ENCODE measurements at places on chromosomes 12 and 14. TPM values are rescaled to one million over a fixed set of nuclear protein-coding genes. Genes with fewer than 3 reads are reported as not detected.

GRCh38 chr12:56260921-56261320 is 2.7 kb upstream of the ANKRD52 start:
- peaks cover 6% of the 10 kb centered on the region for H3K4me1 ChIP-seq
- no peak overlapping the region for H3K27ac ChIP-seq
- DNase-seq = no peak

DNA sequence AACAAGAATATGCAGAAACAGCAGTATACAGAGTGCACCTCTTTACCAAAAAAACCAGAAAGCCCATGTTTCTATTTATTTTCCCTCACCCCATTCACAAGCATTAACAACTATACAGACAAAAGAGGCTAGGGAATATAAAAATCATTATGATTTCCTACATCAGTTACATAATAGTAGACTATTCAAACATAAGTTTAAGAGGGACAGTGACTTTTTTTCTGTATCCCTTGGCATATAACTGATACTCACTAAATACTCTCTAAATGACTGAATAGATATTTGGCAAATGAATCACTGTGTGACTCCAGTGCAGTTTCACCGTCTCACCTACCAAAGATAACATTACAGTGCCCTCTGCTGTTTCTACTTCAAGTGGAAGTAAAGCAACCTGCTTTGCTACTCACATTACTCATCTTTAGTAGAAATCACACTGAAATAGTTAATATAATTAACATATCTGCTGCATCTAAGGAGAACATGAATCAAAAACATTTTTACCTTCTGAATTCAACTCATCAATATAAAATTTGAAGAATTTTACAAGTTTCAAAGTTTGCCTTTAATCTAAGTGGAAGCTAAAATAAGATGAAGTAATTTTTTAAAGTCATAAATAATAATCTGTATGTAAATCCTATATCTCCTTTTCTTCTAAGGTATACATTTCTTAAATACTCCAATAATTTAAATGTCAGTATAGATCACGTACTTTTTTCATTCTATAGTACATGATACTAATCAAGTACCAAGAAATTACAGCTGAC is 103.8 kb downstream of the OSBPL8 start:
- H3K27me3 ChIP-seq = no peaks in the 10 kb centered on the region
- no peaks in the 10 kb centered on the region for H3K4me1 ChIP-seq
- H3K27ac ChIP-seq = no peak overlapping the region
- H3K36me3 ChIP-seq = no peaks in the 10 kb centered on the region
- DNase-seq = peak; percentile 14
- H3K4me3 ChIP-seq = no peak overlapping the region

The OR6C1 gene
- total RNA-seq = not detected

The KLRC1 gene
- total RNA-seq = not detected

DNA sequence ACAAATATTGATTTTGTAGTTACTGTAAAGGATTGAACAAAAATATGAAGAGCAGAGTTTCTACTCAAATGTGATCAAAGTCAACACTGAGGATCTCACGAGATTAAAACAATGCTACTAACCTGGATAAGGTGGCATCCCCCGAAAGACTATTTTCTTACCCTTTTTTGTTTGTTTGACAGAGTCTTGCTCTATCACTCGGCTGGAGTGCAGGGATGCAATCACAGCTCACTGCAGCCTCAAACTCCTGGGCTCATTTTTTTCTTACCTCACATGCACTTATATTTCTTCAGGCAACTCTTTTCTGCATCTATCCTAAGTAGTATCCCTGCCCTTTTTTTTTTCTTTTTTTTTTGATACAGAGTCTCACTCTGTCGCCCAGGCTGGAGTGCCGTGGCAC is 109.2 kb downstream of the VEZT start:
- H3K4me1 ChIP-seq = no peaks in the 10 kb centered on the region
- no peak for DNase-seq
- H3K4me3 ChIP-seq = no peak overlapping the region
- no peaks in the 10 kb centered on the region for H3K36me3 ChIP-seq
- no peaks in the 10 kb centered on the region for H3K27me3 ChIP-seq
- H3K27ac ChIP-seq = no peak overlapping the region

The CBLN3 gene
- 11.1 TPM for total RNA-seq

DNA sequence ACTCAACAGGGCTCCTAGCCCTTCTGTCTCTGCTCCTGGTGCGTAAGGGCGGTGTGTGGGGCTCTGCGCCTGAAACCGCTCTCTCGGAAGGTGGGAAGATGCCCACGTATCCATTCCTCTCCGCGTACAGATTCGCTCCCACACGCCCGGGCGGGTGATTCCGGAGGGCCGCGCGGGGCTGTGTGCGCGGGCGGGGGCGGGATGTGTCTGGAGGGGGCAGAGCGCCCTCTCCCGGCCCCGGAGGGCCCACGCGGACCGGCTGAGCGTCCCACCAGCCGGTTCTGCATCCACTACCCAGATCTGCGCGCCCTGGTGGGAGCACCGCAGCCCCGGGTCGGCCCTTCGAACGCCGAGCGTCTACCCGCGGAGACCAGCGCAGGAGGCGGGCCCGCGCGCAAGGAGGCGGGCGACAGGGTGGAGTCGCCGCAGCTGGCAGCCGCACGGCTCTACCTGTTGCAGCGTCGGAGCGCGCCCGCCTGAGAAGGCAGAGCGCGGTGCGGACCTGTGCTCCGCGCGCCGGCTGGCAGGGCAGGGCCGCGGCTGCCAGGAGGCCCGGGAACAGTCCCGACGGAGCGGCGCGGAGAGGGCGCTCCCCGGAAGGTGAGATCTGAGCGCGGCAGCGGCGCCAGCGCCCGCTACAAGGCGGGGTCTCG is 1.4 kb upstream of the KCNK13 start:
- H3K4me3 ChIP-seq = peak overlapping the region; percentile 29
- peak; percentile 10 for DNase-seq
- no peaks in the 10 kb centered on the region for H3K4me1 ChIP-seq
- no peaks in the 10 kb centered on the region for H3K36me3 ChIP-seq
- H3K27ac ChIP-seq = no peak overlapping the region

The KRT73 gene
- total RNA-seq = not detected

DNA sequence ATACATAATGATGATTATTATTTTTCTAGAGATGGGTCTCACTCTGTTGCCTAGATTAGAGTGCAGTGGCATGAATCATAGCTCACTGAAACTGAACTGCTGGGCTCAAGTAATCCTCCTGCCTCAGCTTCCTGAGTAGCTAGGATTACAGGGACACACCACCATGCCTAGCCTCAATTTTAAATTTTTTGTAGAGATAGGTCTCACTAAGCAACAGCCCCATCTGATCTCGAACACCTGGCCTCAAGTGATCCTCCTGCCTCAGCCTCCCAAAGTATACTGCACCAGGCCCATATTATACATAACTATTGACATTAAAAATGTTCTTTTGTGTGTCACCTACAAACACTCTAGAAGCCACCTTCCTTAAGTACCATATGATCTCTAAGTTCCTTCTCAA is 3.4 kb downstream of the TXNRD1 start:
- H3K4me3 ChIP-seq = no peak overlapping the region
- peak overlapping the region; percentile 70 for H3K27ac ChIP-seq
- peaks cover 7% of the 10 kb centered on the region for H3K4me1 ChIP-seq
- DNase-seq = no peak
- H3K27me3 ChIP-seq = no peaks in the 10 kb centered on the region

DNA sequence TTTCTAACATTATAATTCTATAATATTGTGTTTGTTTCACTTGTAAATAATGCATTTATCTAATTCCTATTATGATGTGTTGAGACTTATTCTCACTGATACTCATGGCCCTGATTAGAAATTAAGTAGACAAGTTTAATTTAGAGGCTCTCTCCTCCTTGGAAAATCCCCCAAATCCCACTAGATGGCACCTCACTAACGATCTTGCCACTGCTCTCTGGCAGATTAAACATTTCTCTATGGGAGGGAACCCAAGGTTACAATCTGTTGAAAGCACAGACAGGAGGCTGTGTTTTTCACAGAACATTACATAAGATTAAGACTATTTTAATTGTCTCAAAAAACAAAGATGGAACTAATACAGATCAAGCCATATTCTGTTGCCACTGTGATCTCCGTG is 318.7 kb downstream of the LRFN5 start:
- no peak overlapping the region for H3K4me3 ChIP-seq
- H3K27me3 ChIP-seq = no peaks in the 10 kb centered on the region
- no peak for DNase-seq
- no peak overlapping the region for H3K27ac ChIP-seq

The SLC39A9 gene
- 102 TPM for total RNA-seq

The RASSF9 gene
- 1.4 TPM for total RNA-seq

- H3K36me3 ChIP-seq = no peaks in the 10 kb centered on the region
- H3K4me1 ChIP-seq = no peaks in the 10 kb centered on the region
- H3K4me3 ChIP-seq = no peak overlapping the region
- H3K27me3 ChIP-seq = no peaks in the 10 kb centered on the region
These were observed 108.9 kb upstream of the PLEKHG7 start for GRCh38 chr12:92593734-92594402.

The LGALS3 gene
- 400 TPM for total RNA-seq

The PLXNC1 gene
- 2.7 TPM for total RNA-seq
